ENCODE measurements at places on chromosomes 3 and 15.
A peak's percentile ranks its signal among the peaks of the same experiment; 100 is the strongest.

DNA sequence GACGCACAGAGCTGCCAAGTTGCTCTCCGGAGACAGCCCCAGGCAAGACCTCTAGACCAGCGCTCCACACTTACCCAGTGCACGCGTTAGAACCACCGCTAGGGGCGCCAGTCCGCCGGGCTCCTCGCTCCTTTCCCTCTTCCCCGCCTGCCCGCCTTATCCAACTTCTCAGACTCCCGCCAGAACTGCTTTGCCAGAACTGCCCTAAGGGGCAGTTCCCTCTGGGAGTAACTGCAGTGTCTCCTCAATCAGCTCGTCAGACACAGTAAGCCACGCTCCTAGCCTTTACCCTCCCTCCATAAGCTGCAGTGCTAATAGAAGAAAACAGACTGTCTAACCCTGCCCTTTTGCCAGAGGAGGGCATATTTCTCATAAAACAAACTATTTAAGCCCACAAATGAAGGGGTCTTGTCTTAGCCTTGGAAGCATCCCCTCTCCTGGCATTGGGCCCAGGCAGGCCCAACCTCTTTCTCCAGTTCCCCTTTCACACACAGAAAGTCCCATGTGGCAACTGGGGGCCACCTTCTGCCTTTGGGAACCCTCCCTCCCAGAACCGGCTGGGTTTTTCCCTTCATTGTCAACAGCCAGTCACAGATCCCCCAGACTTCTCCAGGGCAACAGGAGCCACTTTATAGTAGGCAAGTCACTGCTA, 3.7 kb downstream of the BMF start:
- peak; percentile 82 for DNase-seq

DNA sequence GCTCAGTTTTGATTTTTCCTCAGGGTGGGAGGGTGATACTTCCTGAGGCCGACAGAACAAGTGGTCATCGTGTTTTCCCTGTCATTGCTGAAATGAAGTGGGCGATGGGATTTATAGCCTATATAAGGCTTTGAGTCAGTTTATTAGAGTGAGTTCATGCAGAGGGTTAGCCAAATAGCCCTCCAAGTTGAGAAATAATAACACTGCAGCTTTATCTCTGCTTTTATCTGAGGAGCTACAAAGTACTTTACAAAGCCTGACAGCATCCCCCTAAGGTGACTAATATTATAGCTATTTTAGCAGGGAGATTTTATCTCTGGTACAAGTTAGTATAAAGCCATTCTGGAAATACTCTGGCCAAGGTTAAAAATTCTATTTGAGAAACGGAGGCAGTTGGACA, 389.6 kb downstream of the MFSD1 start:
- DNase-seq: no peak

DNA sequence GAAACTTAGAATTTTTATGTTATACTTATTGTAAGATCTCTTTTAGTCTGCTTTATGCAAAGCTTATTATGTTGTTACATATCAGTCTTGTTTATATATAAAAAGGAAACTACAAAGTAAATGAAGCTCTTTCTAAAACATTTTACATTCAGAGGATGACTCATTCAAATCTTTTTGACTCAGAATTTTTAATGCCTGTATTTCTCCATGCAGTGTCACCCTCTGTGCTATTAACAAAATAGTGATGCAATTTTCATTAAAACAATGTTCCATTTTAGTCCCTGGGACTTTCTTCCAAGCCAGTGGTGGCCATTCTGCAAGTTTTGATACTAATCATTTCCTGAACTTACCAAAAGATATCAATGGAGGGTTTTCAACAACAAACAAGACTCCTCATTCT, 216.1 kb downstream of the NAALADL2 start:
- no peak for DNase-seq

GRCh38 chr3:99868311-99868646, 50.6 kb downstream of the CMSS1 start:
- peak; percentile 8 for DNase-seq

DNA sequence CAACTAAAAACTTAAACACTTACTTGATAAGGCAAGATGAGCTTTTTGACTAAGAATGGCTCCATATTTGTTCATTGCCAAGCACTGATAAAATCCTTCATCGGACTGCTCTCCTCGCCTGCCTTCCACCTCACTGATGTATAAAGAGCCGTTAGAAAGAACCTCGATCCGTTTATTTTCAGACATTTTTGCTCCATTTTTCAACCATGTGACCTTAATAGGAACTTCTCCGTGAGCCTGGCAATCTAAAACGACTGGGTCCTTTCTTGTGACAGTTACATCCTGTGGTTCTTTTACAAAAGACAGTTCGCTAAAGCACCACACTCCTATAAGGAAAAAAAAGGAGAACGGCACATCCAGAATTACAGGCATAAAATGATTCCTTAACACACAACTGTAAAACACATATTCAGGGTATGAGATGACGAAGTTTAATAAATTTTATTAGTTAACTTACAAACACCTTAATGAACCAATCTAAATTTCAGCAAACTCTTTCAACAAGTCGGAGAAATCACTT, 2.5 kb downstream of the PRTG start:
- no peak for DNase-seq

- DNase-seq: no peak
Measured at GRCh38 chr3:138461246-138461645, 26.8 kb downstream of the ESYT3 start.

DNA sequence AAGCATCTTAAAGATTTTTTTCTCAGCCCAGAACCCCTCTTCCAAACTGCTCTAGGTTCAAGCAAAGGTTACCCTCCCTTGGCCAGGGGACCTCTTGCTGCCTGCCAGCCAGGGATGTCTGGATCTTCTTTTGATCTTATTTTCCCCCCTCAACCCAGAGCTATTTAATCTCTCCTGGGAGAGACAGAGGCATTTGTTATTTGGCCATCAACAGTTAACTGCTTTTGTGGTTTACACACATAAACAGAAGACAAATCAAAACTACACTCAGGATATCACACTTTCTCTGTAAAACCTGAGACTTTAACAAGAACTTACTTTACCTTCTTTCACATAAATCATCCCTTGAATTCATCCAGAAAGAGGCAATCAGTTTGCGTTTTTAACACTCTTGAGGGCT, 272.5 kb downstream of the THSD4 start:
- no peak for DNase-seq

DNA sequence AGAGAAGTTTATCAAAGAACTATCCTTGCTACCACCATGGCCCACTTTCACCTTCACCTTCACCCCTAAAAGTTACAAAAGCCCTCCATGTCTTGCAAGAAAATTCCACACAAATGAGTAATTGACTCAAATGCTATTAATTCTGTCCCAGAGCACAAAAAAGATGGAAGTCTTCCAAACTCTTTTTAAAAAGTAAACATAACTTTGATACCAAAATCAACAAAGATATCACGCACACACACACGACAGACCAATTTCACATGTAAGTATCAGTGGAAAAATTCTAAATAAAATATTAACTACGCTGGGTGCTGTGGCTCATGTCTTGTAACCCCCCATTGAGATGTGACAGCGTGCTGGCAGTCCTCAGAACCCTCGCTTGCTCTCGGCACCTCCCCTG, 1.1 kb upstream of the MCCC1 start:
- no peak for DNase-seq

DNA sequence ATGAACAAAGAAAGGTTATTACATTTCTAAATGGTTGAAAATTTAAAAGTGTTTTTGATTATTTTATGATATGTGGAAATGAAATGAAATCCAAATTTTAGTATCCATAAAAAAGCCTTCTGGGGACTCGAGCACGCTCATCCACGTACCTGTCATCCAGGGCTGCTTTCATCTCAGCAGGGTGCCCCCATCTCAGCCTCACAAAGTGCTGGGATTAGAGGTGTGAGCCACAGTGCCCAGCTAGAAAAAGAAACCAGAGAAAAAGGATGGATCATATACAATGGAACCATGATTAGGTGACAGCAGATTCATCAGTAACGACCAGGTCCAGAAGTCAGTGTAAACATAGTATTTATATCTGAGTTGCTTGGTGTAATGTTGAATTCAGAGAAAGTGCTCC, 49.7 kb downstream of the STARD5 start:
- no peak for DNase-seq
